Activated naive CD4-positive, alpha-beta T cell treated with anti-CD3 and anti-CD28 coated beads for 36 hours (primary cell): ENCODE measurements at places on chromosomes 4 and X. TPM values are rescaled to one million over a fixed set of nuclear protein-coding genes. Genes with fewer than 3 reads are reported as not detected.
A peak's percentile ranks its signal among the peaks of the same experiment; 100 is the strongest.

DNA sequence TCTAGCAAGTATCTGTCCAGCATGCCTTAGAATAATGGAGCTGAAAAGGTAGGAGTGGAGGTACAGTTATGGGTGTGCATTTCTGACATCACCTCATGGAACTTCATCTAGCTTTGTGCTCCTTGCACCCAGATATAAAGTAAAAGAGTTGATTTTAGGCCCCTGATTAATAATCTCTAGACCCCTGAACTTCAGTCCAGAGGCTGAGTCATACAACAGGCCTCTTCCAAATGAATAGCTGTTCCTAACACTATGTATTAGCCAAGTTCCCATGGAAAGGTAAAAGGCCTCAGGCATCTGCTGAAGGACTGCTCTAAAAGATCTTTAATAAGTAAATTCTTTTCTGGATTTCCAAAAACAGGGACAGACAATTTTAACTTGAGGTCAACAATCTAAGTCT, 16.2 kb downstream of the TBC1D9 start:
- DNase-seq, result no peak

- DNase-seq, result peak; percentile 0
Observed at GRCh38 chr4:7171191-7171900, 21.0 kb upstream of the SORCS2 start.

DNA sequence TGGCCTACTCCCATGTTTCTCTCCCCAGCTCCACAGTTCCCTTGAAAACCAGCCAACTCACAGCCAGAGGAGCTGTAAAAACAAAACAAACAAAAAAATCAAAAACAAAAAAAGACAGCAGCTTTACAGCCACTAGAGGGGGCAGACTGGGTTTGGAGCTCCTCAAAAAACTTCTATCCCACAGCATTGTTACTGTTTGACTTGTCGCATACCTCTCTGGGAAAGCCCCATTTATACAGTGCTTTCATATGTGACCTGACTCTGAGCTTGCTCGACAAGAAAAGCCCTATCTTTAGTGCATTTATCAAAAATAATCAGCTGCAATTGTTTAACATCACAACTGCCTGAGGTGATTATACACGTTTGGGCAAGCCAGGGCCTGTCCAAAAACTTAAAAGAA, 21.6 kb downstream of the TSPAN6 start:
- DNase-seq, result peak; percentile 13

Gene AIMP1
- total RNA-seq, result 52.0 TPM

Gene DRD5
- not detected for total RNA-seq

- DNase-seq, result no peak
Observed at GRCh38 chr4:136121426-136121825, 1410.9 kb downstream of the PCDH18 start.
